ENCODE measurements at places on chromosomes 1 and 21.

GRCh38 chr1:96233422-96233821, 488.2 kb upstream of the PTBP2 start:
- no peak for DNase-seq

DNA sequence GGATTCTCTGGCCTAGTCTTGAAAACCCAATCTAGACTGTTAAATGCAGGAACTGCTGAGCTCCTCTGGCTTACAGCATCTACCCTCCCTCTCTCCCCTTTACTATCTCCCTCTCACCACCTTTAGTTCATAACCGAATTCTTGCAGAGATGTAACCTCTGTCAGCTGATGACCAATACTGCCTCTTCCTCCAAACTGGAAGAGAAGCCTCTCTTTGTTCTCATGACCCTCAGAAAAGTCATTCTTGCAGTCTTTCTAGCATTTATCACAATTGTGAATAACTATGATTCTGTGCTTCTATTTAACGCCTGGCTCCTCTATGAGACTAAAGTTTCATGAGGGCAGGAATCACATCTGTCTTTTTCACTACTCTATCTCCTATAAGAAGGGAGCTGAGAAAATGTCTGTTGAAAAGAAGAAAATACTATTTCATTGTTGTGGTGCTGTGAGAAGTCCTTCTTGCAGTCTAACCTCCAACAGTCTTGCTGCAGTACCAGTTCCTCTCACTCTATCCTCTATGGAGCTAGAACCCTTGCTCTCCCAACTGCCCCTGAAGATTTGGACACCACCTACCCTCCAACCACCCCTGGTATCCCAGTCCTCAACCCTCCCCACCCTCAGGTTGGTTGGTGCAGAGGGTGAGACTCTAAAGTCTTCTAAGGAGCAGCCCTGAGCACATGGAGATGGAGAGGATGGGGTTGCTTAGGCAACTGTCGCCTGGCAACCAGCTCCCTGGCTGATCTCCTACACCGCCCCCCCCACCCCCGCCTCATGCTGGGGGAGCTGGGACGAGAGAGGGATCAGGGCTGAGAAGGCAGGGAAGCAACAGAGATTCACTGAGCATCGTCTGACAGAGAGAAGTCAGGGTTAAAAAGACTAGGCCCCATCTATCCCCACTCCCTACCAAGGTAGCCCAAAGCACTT, 13.9 kb downstream of the MEF2D start:
- DNase-seq, result no peak

GRCh38 chr21:46061063-46061462, 36.8 kb upstream of the COL6A2 start:
- no peak for DNase-seq

GRCh38 chr1:233627376-233627775, 13.5 kb downstream of the KCNK1 start:
- DNase-seq, result no peak

DNA sequence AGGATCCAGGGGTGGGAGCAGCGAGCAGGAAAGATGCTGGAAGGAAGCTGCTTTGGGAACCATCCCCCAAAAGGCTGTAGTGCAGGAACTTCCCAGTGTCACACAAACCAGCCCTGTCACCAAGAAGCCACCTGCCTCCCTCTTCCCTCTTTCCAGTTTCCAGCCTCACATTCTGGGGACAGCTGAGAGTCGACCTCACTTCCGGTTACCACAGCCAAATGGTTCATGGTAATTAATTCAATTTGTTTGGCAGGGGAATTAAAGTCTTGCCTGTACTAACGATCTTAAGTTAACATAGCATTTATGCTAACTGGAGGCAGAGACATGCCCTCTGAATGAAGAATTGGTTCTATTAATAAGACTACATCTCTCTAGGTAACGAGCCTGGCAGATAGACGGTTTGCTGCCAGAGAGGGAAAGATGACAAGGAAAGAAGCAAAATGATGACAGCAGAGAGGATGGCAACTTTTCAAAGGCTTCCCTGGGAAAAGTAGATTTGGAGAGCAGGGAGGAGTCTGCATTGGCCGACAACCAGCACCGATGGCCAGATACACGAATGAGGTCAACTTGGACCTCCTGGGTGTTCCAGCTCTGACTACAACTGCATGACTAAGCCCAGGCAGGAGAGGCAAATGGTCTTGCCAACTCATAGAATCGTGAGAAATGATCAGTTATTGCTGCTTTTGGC, 64.1 kb downstream of the TMCO4 start:
- no peak for DNase-seq

- DNase-seq, result no peak
Observed at GRCh38 chr1:9245661-9246060, 11.1 kb downstream of the H6PD start.

DNA sequence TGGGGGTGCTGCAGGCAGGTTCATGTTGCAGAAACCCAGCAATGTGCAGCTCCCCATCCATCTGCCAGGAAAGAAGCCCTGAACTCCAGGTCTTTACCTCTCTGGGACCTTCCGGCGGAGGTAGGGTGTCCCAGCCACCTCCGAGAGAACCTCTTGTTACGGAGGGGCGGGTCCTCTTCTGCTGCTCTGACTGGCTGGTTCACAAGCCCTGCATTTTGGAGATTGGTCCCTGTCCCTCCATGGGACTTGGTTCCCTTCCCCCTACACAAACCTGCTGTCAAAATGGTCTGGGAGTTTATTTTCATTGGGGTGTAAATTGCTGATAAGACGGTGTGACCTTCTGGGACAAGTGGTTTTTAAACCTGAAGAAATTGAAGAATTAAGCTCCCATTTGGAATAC, 8.0 kb upstream of the CELSR2 start:
- DNase-seq, result no peak

GRCh38 chr1:88441022-88441421, 243.1 kb upstream of the PKN2 start:
- no peak for DNase-seq

DNA sequence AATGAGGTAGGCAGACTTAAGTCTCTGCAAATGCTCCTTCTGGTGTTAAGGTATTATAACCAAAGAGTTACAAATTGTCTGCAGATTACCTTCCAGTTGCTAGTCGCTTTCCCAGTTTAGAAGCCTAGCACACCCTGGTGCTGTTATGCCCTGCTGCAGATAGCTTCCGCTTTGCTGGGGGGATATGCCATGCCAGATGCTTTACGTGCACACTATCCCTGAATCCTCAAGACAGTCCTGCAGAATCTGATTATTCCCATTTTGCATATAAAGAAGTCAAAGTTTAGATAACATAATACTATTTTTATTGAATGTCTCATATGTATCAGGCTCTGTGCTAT, 166.5 kb downstream of the DHRS3 start:
- DNase-seq, result no peak

DNA sequence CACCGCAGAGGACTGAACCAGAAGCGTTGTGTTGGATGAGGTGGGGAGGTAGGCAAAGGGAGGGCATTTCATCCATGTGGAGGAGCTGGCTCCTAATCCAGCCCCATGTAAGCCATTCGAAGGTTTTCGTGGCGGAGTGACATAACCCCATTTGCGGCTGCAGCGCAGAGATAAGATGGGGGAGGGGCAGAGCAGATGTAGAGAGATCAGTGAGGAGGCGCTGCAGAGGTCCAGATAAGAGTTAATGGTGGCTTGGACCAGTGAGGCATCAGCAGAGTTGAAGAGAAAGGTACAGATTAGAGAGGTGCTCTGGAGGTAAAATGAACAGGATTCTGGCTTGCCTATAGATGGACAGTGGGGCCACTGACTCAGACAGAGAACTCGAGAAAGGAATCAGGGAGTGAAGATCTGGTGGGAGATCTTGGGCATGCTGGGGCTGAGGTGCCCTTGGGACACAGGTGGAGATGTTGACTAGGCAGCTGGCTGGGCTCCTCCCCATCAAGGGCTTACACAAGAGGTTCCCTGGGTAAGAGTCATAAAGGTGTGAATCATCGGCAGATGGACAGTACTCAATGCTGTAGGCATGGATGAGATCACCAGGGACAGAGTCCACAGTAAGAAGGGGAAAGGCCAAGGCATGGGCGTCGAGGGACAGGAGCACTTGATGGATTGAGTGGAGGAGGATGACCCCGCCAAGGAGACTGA, 7.8 kb upstream of the PTPRF start:
- no peak for DNase-seq

- DNase-seq, result no peak
Observed at GRCh38 chr1:241640867-241641622, 876 bp upstream of the CHML start.

- no peak for DNase-seq
Observed at GRCh38 chr1:75785320-75785982, 605 bp upstream of the RABGGTB start.

- DNase-seq, result no peak
Observed at GRCh38 chr1:50609508-50609907, 186.3 kb upstream of the DMRTA2 start.

GRCh38 chr1:200883118-200883517, 10.3 kb downstream of the GPR25 start:
- DNase-seq, result no peak

GRCh38 chr1:115280064-115280463, 58.0 kb downstream of the NGF start:
- DNase-seq, result no peak

DNA sequence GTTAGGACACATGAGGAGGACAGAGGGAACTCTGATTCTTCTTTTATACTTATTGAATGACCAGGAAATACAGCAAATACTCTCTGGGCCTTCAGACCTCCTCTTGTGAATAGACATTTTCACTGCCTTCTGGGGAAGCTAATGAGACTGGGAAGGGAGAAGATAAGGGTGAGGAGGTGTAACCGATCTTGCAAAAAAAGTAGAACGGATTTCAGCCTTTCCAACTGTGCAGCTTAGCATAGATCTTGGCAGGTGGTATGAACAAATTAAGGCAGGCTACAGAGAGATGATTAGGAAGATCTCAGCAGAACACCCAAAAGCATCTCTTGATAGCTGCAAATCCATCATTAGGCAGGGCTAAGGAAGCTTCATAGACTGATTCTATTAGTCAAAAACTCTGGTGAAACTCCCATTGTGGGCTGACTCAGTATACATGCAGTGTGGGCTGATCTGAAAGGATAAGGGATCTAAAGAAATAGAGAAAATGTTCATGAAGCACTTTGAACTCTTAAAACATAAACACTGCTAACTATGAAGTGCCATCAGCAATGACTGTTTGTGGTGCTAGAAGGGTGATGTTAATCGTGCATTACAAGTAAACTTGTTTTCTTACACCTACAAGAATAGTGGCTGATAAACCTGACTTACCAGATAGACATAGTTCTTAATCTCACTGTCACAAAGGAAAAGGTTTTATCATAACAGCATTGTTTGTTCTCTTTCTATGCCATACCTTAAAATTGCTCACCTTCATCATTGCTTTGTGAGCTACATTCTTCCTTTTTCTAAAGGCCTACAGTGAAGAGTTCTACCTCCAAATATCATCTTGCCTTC, 85.5 kb upstream of the PALMD start:
- DNase-seq, result no peak

- DNase-seq, result no peak
Observed at GRCh38 chr1:23081376-23081775, 62.1 kb downstream of the KDM1A start.

- peak; percentile 37 for DNase-seq
Observed at GRCh38 chr21:14773777-14774345, 227.7 kb upstream of the SAMSN1 start.

DNA sequence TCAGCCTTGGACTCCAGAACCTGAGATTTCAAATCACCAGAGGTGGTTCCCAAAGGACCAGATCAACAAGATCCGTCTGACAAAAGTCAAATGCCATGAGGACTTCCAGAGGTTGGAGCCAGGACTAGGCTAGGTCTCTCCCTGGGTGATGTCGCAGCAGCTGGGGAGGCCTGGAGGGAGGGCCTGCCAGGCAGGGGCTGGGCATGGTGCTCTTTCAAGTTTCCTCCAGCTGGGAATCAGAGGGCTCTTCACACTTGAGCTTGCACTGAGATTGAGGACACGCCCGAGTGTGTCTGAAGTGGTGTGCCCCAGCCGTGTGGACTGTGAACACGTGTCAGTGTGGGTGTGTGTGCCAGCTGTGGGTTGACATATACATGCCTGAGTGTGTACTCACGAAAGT, 21.3 kb upstream of the RSPO1 start:
- no peak for DNase-seq

GRCh38 chr1:119673171-119673940, 25.3 kb upstream of the ZNF697 start:
- no peak for DNase-seq

GRCh38 chr21:45330075-45330781, 42.5 kb upstream of the POFUT2 start:
- no peak for DNase-seq

GRCh38 chr1:185351734-185352466, 34.9 kb upstream of the IVNS1ABP start:
- DNase-seq, result no peak

DNA sequence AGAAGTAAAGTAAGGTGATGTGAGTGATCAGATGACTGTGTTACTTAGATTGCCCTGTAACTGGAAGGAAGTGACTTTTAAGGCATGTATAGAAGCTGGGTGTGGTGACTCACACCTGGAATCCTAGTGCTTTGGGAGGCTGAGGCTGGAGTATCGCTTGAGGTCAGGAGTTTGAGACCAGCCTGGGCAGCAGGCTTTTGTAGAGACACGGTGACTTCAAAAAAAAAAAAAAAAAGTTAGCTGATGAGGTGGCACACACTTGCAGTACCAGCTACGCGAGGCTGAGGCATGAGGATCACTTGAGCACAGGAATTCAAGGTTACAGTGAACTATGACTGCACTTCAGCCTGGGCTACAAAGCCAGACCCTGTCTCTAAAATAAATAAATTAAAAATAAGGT, 2.3 kb upstream of the USP16 start:
- DNase-seq, result no peak

DNA sequence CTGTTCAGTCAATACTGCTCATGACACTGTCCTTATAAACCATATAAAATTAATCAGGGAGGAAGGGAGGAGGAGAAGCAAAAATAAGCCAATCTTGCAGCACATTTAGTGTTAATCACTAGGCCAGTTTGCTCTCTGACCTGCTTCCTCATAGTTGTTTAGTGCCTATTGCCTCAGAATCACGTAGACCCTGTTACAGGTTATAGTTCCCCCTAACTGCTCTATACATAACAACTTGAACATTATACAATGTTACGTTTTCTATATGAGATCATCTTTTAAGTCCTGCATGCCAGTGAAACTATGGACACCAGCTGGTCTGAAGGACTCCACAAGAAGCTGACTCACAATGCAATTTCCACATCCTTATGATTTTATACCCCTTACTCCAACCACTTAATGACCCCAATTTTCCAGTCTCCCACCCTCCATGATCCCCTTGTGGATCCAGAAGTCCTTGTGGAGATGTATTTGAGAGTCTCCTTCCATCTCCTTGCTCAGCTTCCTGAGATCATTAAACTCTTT, 34.9 kb upstream of the TACSTD2 start:
- DNase-seq, result no peak

GRCh38 chr1:99591886-99592285, 54.0 kb upstream of the PALMD start:
- no peak for DNase-seq

All from T-helper 1 cell (primary cell).